ENCODE measurements at places on chromosomes 7 and 10.

DNA sequence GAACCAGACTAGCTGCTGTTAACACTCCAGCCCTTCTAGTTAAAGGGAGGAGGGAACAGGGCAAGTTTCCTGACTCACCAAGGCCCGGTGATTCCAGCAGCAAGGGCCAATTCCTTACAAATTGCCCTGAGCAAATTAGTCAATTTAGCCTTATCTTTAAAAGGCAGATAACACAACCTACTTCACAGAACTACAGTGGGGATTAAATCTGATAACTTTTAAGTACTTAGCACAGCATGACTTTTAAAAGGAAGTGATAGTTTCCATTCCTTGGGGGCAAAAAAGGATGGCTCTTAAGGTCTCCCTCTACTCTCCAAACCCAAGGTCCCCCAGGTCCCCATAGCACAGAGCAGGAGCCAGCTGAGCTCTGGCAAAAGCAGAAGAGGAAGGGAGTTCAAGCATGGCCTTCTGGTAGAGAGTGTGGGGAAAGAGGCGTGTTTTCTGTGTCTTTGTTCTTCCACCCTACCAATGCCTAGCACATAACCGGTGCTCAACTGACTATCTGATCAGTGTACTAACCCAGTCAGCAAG lies 4.0 kb downstream of the CDCA7L start:
- no peak for DNase-seq

GRCh38 chr7:156792611-156793010 lies 100.4 kb downstream of the LMBR1 start:
- DNase-seq = no peak

GRCh38 chr10:60863796-60864195 lies 80.2 kb downstream of the RHOBTB1 start:
- DNase-seq = no peak

DNA sequence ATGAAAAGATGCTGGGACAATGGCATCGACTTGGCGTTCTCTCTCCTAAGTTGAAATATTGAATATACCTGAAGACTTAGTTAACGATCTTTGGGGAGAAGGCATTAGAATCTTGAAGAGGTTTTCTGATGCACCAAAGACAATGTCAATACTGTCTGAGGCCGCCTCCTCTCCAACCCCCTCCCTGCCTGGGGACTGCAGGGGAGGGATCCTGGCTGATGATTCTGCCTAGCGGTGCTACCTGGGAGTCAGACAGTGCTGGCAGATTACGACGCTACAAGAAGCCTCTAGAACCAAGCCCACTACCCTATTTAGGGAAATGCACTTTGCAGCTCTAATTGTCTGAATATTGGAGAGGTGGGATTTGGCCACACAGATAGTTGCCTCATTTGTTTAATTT lies 145.6 kb upstream of the HABP2 start:
- no peak for DNase-seq

DNA sequence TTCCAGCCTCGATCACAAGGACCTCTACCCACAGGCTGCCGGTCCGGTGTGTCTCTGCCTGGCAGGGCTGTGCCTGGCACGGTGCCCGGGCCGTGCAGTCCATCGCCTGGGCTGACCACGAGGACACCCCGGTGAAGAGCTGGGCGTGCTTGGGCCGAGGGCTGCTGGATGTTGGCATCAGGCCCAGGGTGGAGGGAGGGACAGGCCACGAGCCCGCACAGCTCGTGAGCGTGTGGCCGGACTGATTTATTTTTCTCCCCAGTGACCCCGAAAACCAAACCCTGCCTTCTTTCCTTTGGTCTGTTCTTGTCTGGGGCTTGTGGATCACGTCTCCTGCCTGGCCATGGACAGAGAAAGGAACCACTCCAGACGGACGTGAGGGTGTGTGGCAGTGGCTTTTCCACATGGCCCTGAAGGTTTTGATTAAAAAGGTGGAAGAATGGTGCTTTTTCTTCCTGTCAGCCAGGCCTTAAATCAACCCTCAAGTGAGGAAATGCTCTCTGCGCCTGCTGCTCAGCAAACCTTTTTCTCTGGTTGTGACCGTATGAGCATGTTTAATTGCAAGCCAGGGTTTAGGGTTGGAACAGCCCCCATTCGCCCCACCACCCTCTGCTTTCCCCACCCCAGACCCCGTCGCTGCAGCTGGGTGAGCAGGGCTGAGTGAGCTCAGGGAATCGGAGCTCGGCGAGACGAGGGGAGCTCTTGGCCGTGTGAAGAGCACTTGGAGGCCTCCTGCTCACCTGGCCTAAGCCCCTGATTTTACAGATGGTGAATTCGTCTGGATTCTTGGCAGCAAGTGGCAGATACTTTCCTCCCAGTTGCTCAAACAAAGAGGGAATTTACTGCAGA lies 130.1 kb downstream of the RGS10 start:
- no peak for DNase-seq

GRCh38 chr10:75294866-75295701 lies 59.3 kb upstream of the COMTD1 start:
- DNase-seq = peak; percentile 75

GRCh38 chr10:96334616-96335526 lies 23.9 kb downstream of the OPALIN start:
- DNase-seq = no peak

- no peak for DNase-seq
Observed at GRCh38 chr10:97865488-97865887, 15.8 kb downstream of the GOLGA7B start.

- DNase-seq = peak; percentile 82
Observed at GRCh38 chr10:62050893-62051433, 149.5 kb downstream of the ARID5B start.

All from activated naive CD4-positive, alpha-beta T cell treated with anti-CD3 and anti-CD28 coated beads, Interleukin-2, amount 50 U/mL, for 16 hours (primary cell).